A549 treated with ZK216348 at 1 μM for 4 hours (cell line): ENCODE measurements at places on chromosomes 7 and 10. TPM values are rescaled to one million over a fixed set of nuclear protein-coding genes. Genes with fewer than 3 reads are reported as not detected.

Gene SP8
- not detected in 5 replicates for total RNA-seq

Gene PLPP4
- total RNA-seq, result 0.25 TPM in 1 of 5 replicates, not detected in the others

Gene TPK1
- 2.1 to 3.3 TPM (median 3.1 TPM) in 5 replicates for total RNA-seq

Gene KCND2
- not detected in 5 replicates for total RNA-seq
